ENCODE measurements at places on chromosomes 16 and 17. TPM values are rescaled to one million over a fixed set of nuclear protein-coding genes. Genes with fewer than 3 reads are reported as not detected.

Gene PABPN1L
- not detected for total RNA-seq

Gene BAIAP3
- 11.4 TPM for total RNA-seq

Gene SLFN13
- under 0.01 TPM for total RNA-seq

Gene PMFBP1
- 0.41 TPM for total RNA-seq

Gene LDHD
- 2.0 TPM for total RNA-seq

Gene CHST6
- 0.41 TPM for total RNA-seq

Gene ITGAL
- total RNA-seq, result 0.82 TPM

Gene MMP25
- total RNA-seq, result 0.41 TPM

Gene CDH11
- total RNA-seq, result 313 TPM

Gene NPIPA7
- total RNA-seq, result 2.0 TPM

Gene ORC6
- total RNA-seq, result 6.5 TPM

Gene TBX6
- 0.41 TPM for total RNA-seq

Gene FOXO3B
- total RNA-seq, result 9.4 TPM

Gene GOSR1
- total RNA-seq, result 28.5 TPM

Gene SAMD14
- 21.2 TPM for total RNA-seq

Gene ABCC12
- total RNA-seq, result 0.41 TPM

Gene ARMC7
- total RNA-seq, result 2.4 TPM

Gene DUSP14
- 15.1 TPM for total RNA-seq

Gene SOCS1
- 0.82 TPM for total RNA-seq

Gene TP53TG3B
- total RNA-seq, result not detected

Gene IL17C
- total RNA-seq, result not detected

Gene HES7
- total RNA-seq, result 1.2 TPM

Gene FZD2
- total RNA-seq, result 3.7 TPM

Gene SYNGR3
- total RNA-seq, result 71.3 TPM

Gene PHOSPHO1
- 1.6 TPM for total RNA-seq

Gene NHERF2
- 13.5 TPM for total RNA-seq

Gene TSPAN10
- total RNA-seq, result not detected

Gene SCGB1C2
- total RNA-seq, result not detected

Gene KRTAP29-1
- not detected for total RNA-seq

Gene PMP22
- total RNA-seq, result 9.4 TPM

Gene AHSP
- 22.0 TPM for total RNA-seq

Gene NHLRC4
- 0.41 TPM for total RNA-seq

Gene ZFP3
- total RNA-seq, result 9.4 TPM

Gene AFMID
- 33.4 TPM for total RNA-seq

Gene ITGAD
- total RNA-seq, result not detected

Gene CLEC16A
- 31.4 TPM for total RNA-seq

Gene PARN
- 30.2 TPM for total RNA-seq

Gene DBNDD1
- 10.6 TPM for total RNA-seq

Gene CCL11
- total RNA-seq, result not detected
